NCI-H524 treated with DMSO at 0.1 percent for 48 hours (cell line): ENCODE measurements at places on chromosomes 13 and 19.

DNA sequence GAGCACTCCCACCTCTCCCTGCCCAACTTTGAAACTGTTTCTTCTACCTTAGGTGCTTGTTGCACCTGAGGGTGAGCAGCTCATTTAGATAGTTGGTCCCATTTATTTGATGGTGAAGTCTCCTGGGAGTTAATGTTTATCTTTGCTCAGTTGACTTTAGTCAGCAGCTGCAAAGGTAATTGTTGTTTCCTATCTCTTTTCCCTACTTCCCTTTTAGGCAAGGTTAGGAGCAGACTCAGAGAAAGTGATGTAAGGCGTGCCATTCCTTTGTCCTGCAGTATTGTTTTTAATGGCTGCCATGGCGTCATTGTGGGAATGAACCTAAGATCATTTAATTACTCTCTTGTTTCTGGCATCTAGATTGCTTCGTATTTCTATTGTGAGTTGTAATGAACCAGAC is 11.6 kb downstream of the AKAP11 start:
- no peak for DNase-seq

DNA sequence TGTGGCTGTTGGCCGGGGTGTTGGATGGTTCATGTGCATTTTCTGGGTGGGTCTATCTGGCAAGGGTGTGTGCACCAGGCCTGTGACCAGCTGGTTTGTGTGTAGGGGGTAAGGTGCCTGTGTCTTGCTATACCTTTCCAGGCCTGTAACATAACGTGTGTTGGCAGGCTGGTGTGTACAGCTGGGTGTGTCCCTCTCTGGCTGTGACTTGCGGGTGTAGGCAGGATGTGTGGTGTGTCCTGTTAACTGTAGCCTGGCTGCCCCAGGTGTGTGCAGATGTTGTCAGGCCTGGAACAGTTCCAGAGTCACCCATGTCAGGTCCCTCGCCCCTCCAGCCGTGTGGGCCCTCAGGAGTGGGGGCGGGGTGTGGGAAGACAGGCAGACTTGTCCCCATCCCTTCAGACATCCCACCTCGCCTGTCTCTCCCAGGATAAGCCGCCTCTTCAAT is 9.8 kb downstream of the KCTD15 start:
- DNase-seq, result no peak

GRCh38 chr13:90675129-90675528 is 672.4 kb upstream of the MIR17HG start:
- DNase-seq, result no peak

- no peak for DNase-seq
These were observed 15.6 kb downstream of the LSM4 start for GRCh38 chr19:18307271-18307681.

- no peak for DNase-seq
These were observed 1.3 kb downstream of the MAN2B1 start for GRCh38 chr19:12665281-12665573.

DNA sequence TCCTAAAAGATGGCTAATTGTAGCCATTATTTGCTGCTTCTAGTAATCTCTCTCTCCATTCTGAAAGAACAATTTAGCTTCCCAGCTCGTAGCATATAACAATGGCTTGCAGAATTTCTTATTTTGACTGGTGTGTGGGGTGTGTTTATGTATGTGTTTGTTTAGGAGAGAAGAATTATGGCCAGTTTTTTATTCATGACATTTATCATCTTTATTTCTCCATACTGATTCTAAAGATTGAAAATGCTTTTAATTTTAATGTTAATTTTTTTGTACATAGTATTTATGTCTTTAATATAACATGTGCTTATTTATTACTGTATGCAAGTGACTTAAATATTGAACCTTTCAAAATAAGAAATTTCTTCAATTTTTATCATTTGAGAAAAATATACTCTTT is 115.8 kb upstream of the TMTC4 start:
- no peak for DNase-seq

GRCh38 chr13:113337556-113337955 is 26.4 kb downstream of the GRTP1 start:
- no peak for DNase-seq

DNA sequence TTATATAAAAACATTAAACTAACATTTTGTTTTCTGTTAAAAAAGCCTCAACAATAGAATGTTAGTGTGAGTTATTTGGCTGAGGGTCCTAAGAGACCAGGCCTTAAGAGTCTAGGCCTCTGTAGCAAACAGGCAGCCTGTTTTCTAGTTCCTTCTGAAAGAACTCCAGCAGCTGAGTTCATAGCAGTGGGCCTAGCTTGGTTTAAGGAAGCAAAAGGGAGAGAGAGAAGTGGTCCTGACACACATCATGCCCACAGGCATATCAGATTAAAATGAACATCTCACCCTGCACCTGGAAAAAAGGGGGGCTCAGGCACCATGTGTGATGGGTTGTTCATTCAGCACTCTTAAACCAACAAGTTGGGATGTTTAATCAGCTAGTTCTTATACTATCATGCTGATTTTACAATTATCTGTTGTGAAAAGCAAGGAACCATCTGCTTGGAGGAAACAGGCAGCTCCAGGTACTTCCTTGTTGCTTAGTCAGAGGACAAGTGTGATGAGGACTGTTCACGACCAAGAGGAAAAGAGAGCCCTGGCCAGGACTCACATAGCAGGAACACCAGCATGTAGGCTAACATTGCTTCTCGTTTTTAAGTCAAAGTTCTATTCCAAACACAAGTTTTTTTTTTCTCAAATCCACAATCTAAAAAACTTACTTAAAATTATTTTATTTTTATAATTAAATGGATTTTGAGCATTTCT is 81.3 kb upstream of the FRY start:
- no peak for DNase-seq

- no peak for DNase-seq
These were observed 656.8 kb downstream of the SLITRK6 start for GRCh38 chr13:85142351-85142927.

DNA sequence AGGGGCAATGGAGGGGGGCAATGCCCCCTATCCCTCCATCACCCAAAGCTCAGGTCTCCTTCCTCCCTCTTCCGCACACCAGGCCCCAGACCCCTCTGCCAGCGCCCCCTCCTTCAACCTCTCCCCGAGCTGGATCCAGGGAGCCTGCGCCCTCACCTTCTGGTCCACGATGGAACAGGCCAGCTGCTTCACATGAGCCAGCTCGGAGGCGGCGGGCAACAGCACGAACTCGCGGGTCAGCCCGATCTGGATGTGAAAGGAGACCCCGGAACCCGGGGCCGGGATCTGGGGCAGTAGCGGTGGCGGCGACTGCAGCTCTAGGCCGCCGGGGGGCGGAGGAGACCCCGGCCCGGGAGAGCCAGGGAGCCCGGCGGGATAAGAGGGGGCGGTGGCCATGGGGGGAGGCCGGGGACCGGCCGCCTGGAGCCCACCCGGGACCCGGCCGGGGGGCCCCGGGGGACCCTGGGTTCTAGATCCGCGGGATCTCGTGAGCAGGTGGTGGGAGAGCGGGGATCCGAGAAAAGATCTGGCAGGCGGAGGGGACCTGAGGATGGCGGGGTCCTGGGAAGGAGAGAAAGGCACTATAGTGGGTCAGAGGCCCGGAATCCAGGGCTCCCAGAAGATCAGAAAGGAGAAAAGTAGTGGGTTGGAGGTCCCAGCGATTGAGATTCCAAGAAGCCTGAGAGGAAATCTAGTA is 791 bp downstream of the PRKD2 start:
- no peak for DNase-seq

DNA sequence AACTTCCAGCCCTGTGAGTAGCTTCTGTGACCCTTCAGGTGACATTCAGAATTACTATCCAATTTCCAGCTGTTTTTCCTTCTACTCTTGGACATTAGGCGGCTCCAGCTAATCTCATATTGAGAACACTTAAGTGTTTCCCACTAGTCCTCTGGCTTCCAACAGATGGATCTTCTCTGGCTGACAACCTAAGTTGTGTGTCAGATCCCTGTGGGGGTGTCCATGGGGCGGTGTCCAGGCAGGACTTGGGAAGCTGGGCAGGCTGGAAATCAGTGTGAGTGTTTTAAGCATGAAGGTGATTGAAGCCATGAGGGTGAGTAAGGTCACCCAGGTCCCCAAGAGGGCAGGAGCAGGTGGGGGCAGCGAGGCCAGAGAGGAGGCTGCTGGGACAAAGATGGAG is 10.1 kb downstream of the CNOT3 start:
- DNase-seq, result no peak

GRCh38 chr19:28294395-28294794 is 918.6 kb downstream of the UQCRFS1 start:
- DNase-seq, result no peak

DNA sequence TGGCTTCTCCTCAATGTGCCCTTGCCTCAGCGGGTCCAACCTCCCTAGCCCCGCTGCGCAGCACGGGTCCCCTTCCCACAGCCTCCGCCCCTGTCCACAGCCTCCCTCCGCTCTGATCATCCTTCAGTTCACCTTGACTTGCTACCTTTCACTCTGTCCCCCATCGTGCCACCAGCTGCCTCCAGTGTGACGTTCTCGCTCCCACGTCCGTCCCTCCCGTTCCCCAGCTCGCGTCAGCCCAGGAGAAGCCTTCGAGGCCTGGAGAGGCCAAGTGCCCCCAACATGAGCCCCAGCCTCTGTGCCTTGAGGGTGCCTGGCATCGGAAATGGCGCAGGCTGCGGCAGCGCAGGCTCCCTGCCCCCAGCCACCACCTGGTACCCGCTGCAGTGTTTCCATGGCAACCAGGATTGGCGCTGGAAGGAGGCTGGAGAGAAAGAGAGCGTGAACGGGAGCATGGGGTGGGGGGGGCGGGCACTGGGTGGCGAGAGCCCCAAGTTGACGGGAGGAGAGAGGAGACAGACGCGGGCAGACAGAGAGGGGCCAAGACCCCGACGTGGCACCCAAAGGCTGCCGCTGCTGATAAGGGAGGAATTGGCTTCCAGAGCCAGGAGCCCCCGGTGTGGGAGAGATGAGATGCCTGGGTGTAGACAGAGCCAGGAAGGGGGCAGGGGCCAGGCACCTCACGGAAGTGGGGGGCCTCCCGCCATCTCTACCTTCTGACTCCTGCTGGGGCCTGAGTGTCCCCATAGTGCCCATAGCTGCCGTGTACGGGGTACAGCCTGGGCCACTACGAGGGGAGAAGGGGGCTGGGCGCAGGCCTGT is 844 bp upstream of the ASPDH start:
- peak; percentile 58 for DNase-seq

DNA sequence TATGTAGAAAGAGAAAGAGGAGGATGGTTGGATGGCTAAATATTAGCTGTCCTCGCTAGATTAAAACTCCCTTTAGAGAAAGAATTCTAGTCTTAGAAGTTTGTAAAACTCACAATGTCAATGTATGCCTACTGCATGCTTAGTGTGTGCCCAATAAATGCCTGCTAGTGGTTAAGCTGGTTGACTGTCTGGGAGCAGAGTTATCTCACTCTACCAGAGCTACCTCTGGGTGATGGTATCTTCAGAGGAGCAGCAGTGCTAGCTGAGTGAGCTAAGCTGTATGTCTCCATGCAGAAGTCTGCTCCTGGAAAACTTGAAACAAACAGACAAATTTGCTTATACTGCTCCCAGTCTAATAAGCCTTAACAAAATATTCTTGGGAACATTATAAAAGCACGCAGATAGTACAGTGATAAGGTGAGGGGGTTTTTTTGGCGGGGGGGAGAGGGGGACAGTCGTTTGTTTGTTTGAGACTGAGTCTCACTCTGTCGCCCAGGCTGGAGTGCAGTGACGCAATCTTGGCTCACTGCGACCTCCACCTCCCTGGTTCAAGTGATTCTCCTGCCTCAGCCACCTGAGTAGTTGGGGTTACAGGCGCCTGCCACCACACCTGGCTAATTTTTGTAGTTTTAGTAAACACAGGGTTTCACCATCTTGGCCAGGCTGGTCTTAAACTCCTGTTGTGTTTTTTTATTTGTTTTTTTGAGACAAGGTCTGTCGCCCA is 202.8 kb upstream of the TSC22D1 start:
- DNase-seq, result no peak

DNA sequence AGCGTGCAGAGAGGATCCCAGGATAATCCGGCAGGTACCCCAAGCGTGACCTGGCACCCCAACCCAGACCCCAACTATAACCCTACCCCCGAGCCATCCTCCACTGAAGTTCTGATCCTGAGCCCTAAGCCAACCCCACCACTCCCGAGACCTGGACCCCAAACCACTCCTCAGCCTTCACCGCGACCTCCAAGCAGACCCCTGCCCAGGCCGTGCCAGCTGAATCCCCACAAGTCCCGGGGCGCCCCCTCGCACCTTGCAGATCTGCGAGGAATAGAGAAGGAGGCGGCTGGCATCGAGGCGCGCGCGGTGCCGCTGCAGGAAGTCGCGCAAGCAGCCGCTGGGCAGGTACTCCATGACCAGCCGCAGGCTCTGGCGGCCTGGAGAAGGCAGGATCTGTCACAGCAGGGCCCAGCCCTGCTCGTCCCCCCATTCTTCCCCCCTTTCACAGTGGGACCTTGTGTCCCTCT is 10.1 kb upstream of the INSL3 start:
- no peak for DNase-seq

DNA sequence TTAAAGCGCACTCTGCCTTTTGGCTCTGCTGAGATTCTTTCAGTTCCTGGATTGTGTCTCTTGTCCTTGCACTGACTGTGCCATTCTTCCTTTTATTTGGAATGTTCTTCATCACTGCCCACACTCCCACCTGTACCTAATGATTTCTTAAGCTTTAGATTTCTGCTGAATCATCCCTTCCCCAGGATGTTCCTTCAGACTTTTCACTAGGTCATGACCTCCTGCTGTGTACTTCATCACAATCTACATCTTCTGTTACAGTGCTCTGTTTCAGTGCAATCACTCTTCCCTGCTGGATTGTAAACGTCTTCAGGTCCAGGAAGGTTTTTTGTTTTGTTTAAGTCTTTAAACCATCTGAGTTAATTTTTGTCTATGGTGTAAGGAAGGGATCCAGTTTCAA is 281.0 kb downstream of the ATP8A2 start:
- DNase-seq, result no peak

- DNase-seq, result no peak
These were observed 332.8 kb upstream of the MIR17HG start for GRCh38 chr13:91014696-91015095.

DNA sequence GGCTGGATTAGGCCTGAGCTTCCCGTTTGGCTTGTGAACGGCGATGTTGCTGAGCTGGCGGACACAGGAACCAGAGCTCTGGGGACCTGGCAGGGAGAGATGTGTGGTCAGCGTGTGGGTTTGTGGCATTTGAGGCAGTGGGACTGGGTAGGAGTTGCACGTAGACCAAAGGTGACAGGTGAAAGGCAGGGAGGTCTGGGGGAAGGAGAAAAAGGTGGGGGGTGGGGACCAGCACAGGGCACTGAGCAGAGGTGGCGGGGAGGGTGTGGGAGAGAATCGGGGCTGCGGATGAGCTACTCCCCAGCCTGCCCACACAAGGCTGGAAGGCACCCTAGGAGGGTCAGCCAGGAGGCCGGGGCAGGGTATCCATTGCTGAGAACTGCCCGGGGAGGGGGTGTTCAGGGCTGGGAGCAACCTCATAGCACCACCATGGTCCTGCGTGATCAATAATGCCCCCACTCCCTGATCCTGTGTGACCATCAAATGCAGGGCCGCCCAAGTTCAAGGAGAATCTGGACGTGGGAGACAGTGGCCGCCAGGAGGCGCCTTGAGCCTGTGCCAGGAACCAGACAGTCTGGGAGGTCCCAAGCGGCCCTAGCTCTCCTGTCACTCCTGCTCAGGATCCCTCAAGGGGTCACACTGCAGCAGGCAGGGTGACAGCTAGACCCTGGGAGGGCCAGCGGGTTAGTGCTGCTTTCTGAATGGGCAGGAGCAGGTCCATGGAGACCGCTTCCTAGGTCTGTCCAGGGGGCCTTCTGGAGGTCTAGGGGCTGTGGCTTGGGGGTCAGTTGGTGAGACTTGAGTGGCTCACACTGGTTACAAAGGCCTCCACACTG is 12.8 kb upstream of the SELENOW start:
- DNase-seq, result no peak

GRCh38 chr19:1432507-1432887 is 5.7 kb upstream of the RPS15 start:
- no peak for DNase-seq
